Cardiac atrium fibroblast (primary cell): ENCODE measurements at places on chromosomes 12 and 14. TPM values are rescaled to one million over a fixed set of nuclear protein-coding genes. Genes with fewer than 3 reads are reported as not detected.

PRICKLE1 gene
- total RNA-seq: 1.3 and 2.2 TPM in 2 replicates

TAS2R46 gene
- total RNA-seq: 0.72 TPM in 1 of 2 replicates, not detected in the other

PIWIL1 gene
- not detected in 2 replicates for total RNA-seq

ACRBP gene
- total RNA-seq: 0.32 TPM in 1 of 2 replicates, not detected in the other

VDR gene
- total RNA-seq: 5.4 and 7.6 TPM in 2 replicates

ZDHHC22 gene
- not detected in 2 replicates for total RNA-seq

NPFF gene
- total RNA-seq: not detected in 2 replicates

RNASE2 gene
- not detected in 2 replicates for total RNA-seq

RILPL1 gene
- total RNA-seq: 13.0 and 17.2 TPM in 2 replicates

ASIC1 gene
- 4.7 and 8.8 TPM in 2 replicates for total RNA-seq

SERPINA9 gene
- total RNA-seq: not detected in 2 replicates

RILPL2 gene
- 4.2 and 6.5 TPM in 2 replicates for total RNA-seq

OR6S1 gene
- total RNA-seq: not detected in 2 replicates

TC2N gene
- 0.97 and 1.3 TPM in 2 replicates for total RNA-seq

SLC38A4 gene
- 0.32 and 2.5 TPM in 2 replicates for total RNA-seq

PPP1R1A gene
- total RNA-seq: not detected in 2 replicates

BBOF1 gene
- total RNA-seq: 3.8 and 5.7 TPM in 2 replicates

GYS2 gene
- total RNA-seq: not detected in 2 replicates

TEX22 gene
- 0.18 TPM in 1 of 2 replicates, not detected in the other for total RNA-seq

NINJ2 gene
- 0.49 TPM in 1 of 2 replicates, not detected in the other for total RNA-seq

CARMIL3 gene
- total RNA-seq: 0.16 TPM in 1 of 2 replicates, not detected in the other

SNW1 gene
- total RNA-seq: 37.4 and 45.5 TPM in 2 replicates

SYCP3 gene
- not detected in 2 replicates for total RNA-seq

HOXC13 gene
- total RNA-seq: not detected in 2 replicates

GDF3 gene
- not detected in 2 replicates for total RNA-seq

BEST3 gene
- total RNA-seq: not detected in 2 replicates

C12orf75 gene
- total RNA-seq: 23.5 and 47.3 TPM in 2 replicates

NGB gene
- total RNA-seq: not detected in 2 replicates

RGS6 gene
- total RNA-seq: not detected in 2 replicates

TMEM119 gene
- 1.3 TPM in 1 of 2 replicates, not detected in the other for total RNA-seq

LIN7A gene
- 5.3 and 12.1 TPM in 2 replicates for total RNA-seq

SLC39A2 gene
- not detected in 2 replicates for total RNA-seq

TMBIM6 gene
- total RNA-seq: 325 and 339 TPM in 2 replicates

ERBB3 gene
- not detected in 2 replicates for total RNA-seq

FGF23 gene
- not detected in 2 replicates for total RNA-seq

OAS1 gene
- 1.1 and 3.6 TPM in 2 replicates for total RNA-seq

NPAS3 gene
- total RNA-seq: 0.18 TPM in 1 of 2 replicates, not detected in the other

B4GALNT3 gene
- 1.6 TPM in 1 of 2 replicates, not detected in the other for total RNA-seq

ACOT2 gene
- total RNA-seq: 43.4 and 57.2 TPM in 2 replicates

SERPINA5 gene
- 1.1 and 1.5 TPM in 2 replicates for total RNA-seq

PRH2 gene
- not detected in 2 replicates for total RNA-seq

COCH gene
- total RNA-seq: 0.32 and 1.3 TPM in 2 replicates
